ENCODE measurements at places on chromosomes 3 and 15.

DNA sequence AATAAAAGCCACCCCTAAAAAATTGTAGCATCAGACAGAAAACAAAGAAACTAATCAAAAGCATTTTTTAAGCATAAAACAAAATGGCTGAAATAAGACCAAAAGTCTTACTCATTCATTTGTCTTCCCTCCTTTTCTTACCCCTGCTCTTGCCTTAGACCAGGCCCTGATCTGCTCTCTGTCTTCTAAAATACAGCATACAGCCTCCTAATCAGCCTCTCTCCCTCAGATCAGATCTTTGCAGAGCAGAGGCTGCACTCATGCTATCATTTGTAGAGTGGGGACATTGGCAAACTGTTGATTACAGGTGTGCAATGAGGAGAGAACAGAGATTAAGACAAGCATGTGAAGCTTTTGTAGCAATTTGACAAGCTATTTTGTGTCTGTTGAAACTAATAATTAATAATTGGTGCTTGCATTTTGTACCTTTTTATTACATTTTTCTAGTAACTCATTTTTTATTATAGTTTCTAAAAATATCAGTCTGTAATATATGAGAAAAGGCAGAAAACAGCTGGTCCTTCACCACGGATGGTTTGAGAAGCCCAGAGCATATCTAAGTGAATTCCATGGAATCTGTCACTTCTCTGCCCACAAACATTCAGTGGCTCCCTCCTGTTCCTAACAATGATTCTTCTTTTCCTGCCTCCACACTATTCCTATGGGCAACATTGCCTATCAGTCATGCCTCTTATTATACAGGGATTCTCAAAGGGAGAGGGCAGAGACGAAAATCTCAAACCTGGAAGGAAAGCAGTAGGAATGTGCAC lies 286.2 kb upstream of the STT3B start:
- no peak for DNase-seq

DNA sequence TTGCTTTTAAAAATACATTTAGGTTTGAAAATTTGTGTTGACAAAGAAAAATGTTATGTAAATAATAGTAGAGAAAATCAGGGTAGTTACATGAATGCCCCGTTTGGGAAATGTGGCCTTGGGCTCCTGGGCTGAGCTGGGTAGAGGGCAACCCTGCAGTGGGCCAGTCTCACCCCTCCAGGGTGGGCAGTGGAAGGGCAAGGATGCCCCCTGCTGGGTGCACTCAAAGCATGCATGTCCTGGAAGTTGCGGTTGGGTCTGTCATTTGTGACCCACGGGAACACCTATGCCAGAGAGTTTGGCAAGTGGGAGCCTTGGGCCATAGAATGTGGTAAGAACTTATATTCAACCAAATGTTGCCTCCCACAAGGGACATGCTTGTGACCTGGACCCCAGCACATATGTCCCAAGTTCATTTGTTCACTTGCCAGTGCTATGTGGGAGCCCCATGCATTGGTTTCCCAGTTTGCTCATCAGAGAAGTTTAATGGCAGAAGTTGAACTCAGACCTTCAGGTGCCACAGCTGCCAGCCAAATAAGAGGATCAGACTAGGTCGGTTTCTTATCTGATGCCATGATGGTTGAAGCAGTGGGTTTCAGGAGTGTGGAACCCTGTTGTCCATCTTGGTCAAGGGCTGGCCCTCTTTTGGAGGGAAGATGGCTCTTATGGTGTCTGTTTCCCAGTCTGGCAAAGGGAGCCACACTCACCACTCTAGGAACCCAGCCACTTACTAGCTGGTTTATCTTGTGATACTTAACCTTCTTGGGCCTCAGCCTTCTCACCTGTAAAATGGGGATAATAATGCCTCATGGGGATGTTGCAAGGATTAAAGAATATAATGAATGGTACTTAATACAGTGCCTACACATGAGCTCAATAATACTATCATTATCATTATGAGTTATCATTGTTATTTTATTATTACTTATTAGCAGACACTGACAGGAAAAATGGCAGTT lies 2.5 kb upstream of the PLCB2 start:
- no peak for DNase-seq

GRCh38 chr15:50134524-50135024 lies 15.5 kb upstream of the ATP8B4 start:
- no peak for DNase-seq

DNA sequence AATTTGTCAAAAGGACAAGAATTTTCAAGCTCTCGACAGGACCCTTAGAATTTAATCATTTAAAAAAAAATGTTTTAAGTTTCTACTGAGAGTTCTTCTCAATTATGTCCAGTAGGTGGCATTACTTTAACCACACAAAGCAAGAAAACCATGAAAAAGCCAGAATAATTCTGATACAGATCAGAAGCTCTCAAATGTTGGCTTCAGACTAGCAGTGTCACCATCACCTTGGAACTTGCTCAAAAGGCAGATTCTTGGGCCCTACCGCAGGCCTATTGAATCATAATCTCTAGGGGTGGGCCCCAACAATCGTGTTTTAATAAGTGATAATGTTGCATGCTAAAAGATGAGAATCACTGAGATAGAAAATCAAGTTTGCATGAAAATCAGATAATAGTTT lies 99.5 kb upstream of the KCNMB2 start:
- no peak for DNase-seq

DNA sequence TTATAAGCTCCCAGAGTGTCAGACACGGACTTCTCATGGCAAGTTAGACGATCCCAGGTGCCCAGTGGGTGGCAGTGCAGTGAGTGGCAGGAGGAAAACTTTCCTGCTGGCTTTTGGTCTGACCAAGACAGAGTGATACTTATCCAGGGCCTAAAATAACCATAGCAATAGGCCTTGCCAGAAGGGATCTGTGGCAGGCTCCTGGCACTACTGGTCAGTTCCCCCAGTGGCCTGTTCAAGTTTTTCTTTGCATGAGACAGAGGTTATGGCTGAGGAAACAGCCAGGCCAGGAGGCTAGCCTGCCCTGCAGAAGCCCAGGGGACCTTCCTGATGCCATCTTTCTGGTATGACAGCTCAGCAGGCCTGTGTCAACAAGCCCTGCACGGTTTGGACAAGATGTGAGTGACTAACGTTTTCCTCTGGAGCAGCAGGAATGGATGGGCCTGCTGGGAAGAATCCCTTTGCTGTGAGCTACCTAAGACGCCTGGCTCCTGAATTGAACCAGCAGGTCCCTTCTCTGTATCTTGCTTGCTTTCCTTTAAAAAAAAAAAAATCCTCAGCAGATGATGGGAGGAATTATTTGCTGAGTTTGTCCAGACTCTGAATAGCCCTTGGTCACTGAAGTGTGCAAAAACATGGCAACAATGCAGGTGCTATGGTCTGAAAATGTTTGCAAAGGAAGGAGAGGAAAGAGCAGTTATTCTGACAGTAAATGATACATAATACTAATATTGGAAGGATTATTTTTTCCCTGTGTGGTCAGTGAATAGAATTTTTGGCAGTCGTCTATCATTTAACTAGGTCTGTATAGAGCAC lies 18.0 kb downstream of the SCG5 start:
- no peak for DNase-seq

- no peak for DNase-seq
Measured at GRCh38 chr15:25932696-25933095, 69.6 kb upstream of the ATP10A start.

DNA sequence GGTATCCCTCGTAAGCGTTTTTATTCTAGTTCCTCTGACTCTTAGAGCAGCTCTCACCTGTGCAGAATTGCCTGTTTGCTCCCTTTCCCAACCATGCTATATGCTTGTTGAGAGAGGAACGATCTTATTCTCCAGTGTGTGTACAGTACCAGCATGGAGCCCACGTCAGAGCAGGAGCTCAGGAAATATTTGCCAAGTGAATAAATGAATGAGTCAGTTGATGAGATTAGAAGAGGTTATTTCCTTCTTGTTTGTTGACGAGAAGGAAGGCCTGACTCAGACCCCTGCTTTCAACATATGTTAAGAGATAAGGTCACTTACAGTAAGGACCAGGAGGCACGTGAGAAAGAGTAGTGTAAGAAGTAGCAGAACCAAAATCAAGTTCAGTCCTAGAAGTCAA lies 106.3 kb upstream of the ABHD17C start:
- no peak for DNase-seq

Data from stimulated activated CD4-positive, alpha-beta T cell treated with anti-CD3 and anti-CD28 coated beads, Interleukin-2, amount 100 ng/mL, for 4 hours (primary cell).